Activated naive CD8-positive, alpha-beta T cell treated with anti-CD3 and anti-CD28 coated beads for 36 hours (primary cell): ENCODE measurements at places on chromosomes 1 and 21. TPM values are rescaled to one million over a fixed set of nuclear protein-coding genes. Genes with fewer than 3 reads are reported as not detected.

Gene C1orf141
- total RNA-seq: not detected

Gene TATDN3
- 18.9 TPM for total RNA-seq

Gene KRTAP19-3
- total RNA-seq: not detected

Gene NFYC
- total RNA-seq: 59.0 TPM

Gene SLC5A9
- total RNA-seq: not detected

Gene CENPF
- total RNA-seq: 79.4 TPM

Gene CFHR5
- total RNA-seq: not detected

Gene EXOC8
- 12.6 TPM for total RNA-seq

Gene APH1A
- total RNA-seq: 123 TPM

Gene OBSCN
- total RNA-seq: 13.7 TPM

Gene CFHR4
- not detected for total RNA-seq

Gene MROH9
- total RNA-seq: not detected

Gene SFN
- total RNA-seq: 0.43 TPM

Gene STMN1
- 504 TPM for total RNA-seq

Gene MXRA8
- total RNA-seq: 0.97 TPM

Gene TMPRSS15
- total RNA-seq: not detected

Gene EPHA10
- total RNA-seq: not detected

Gene AXDND1
- total RNA-seq: 0.56 TPM

Gene CELA2A
- not detected for total RNA-seq

Gene FUCA1
- 4.7 TPM for total RNA-seq

Gene AMY2B
- total RNA-seq: 4.6 TPM

Gene NES
- total RNA-seq: 0.04 TPM

Gene SAMD13
- total RNA-seq: 0.84 TPM

Gene TAS1R3
- 0.06 TPM for total RNA-seq

Gene PRAMEF15
- not detected for total RNA-seq

Gene CLDN19
- total RNA-seq: not detected

Gene HSD3B2
- total RNA-seq: not detected

Gene RBP7
- total RNA-seq: not detected

Gene CD1D
- not detected for total RNA-seq

Gene GNAT2
- 0.91 TPM for total RNA-seq

Gene KCNA3
- total RNA-seq: 16.6 TPM
